ENCODE measurements at places on chromosomes 2 and 18. TPM values are rescaled to one million over a fixed set of nuclear protein-coding genes. Genes with fewer than 3 reads are reported as not detected.

- no peak for DNase-seq
Observed at GRCh38 chr2:9941196-9941995, 10.1 kb upstream of the GRHL1 start.

DNA sequence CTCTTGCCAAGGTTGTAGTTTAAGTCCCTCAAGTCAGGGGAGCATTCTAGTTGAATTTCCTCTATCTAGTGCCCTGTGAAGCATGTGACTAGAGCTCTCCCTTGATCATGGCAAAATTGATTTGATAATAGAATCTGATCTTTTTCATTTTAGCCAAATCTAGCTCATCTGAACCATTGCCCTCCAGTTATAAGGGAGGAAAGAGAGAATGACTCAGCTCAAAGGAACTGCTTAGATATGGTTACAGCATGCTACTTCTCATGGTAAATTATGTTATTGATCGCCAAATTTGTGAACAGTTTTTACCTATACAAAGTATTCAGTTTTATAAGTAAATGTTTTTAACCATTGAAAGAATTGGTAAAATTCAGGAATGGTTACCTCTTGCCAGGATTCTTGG, 100.8 kb downstream of the GPR39 start:
- no peak for DNase-seq

- no peak for DNase-seq
Observed at GRCh38 chr2:201267278-201268030, 7.1 kb downstream of the CASP8 start.

CDC42EP3 gene
- total RNA-seq = 54.9 TPM

ARL6IP6 gene
- total RNA-seq = 19.7 TPM

PMAIP1 gene
- total RNA-seq = not detected

Data from omental fat pad (tissue), 4 donors.